ENCODE measurements at places on chromosomes 4 and X.

- DNase-seq = peak; percentile 21
Observed at GRCh38 chrX:74521961-74522751, 92.3 kb downstream of the RLIM start.

DNA sequence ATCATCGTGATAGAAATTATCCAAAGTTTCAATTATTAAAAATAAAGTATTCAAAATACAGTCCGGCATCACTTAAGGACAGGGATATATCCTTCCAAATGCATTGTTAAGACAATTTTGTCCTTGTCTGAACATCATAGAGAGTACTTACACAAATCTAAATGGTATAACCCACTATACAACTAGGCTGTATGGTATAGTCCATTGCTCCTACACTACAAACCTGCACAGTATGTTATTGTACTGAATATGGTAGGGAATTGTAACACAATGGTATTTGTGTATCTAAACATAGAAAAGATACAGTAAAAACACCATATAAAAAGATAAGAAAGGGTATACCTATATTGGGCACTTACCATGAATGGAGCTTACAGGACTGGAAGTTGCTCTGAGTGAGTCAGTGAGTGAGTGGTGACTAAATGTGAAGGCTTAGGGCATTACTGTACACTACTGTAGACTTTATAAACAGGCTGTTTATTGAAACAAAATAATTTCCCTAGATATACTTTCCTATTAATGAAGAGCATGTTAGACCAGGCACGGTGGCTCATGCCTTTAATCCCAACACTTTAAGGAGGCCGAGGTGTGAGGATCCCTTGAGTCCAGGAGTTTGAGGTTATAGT, 44.8 kb upstream of the PTPN13 start:
- DNase-seq = no peak

GRCh38 chr4:36917413-36917812, 327.1 kb upstream of the NWD2 start:
- DNase-seq = peak; percentile 3

- no peak for DNase-seq
Observed at GRCh38 chr4:47413521-47413920, 50.0 kb downstream of the COMMD8 start.

DNA sequence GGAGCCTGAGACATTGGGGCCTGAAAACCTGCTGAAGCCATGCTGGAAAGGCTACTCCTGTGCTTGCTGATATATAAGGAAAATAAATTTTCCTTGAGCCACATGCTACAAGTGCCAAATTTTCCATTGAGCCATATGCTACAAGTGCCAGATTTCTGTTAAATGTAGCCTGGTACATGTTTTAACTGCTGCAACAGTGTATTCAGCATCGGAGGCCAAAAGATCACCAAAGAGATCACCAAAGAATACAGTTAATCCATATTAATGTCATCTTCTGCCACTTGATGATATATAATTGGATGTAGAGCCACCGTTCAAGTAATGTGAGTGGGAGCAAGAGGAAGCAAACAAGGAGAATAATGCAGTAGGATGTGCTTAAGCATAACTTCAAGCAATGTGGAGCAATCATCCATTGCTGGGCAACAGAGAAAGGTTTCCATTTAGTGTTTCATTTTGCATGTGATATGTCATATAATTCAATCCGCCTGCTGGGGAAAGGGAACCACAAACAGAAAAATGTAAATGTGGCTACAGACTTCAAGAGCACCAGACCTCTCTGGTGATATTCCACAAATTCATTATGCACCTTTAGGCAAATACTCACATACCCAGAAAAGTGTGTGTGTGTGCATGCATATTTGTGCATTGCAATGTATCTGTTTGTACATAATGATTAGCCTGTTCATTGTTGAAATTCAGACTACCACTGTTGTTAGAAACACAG, 295.9 kb downstream of the KCNIP4 start:
- no peak for DNase-seq

- DNase-seq = no peak
Observed at GRCh38 chr4:55364691-55365344, 18.8 kb downstream of the SRD5A3 start.

- DNase-seq = no peak
Observed at GRCh38 chr4:23034731-23035130, 342.0 kb downstream of the GBA3 start.

DNA sequence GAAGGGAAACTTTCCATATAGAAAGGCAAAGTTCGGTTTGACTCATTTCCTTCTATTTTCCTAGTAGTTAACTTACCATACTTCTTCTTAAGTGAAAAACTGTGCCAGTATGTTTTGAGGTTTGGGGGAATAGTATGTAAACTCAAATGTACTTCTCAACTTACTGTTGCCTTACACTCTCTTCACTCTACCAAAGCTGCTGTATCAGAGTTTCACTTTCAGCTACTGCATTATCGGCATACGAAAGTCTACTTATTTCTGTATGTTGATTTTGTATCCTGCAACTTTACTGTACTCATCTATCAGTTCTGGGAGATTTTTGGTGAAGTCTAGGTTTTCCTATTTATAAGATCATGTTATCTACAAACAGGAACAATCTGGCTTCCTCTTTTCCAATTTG, 932.7 kb downstream of the FAT4 start:
- no peak for DNase-seq

DNA sequence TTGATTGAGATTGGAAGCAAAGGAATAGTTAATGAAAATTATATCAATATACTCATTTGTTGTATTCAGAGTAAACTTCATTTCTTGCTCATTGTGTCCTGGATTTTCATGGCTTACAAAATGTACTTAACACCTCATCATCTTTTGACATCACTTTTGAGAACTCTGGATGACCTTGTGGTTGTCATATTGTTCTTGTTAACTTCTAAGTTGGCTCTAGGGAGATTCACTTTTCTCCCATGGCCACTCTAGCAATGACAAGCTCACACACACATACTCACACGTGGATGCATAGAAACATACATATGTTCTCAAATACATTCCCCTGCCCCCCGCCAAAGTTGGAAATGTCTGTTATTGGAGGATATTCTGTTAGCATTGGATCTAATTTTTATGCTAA, 15.3 kb downstream of the PHEX start:
- no peak for DNase-seq

DNA sequence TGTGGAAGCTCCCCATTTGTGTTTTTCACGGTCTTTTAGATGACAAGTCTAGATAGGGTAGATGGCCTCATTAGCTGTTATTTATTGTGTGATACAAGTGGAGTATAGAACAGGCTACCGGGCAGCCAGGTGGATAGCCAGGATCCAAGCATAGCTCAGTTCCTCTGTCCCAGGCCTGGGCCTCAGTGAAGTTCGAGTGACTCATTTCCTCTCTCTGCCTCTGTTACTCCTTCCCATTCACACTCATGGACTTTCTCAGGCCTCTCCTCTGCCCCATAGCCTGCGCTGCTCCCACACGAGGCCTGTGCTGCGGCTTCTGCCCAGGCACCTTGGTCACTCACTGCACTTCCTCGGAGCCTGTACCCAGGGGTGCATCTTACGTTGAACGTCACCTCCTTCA, 54.5 kb downstream of the TENM3 start:
- no peak for DNase-seq

GRCh38 chr4:108611365-108611764, 9.0 kb upstream of the RPL34 start:
- no peak for DNase-seq

DNA sequence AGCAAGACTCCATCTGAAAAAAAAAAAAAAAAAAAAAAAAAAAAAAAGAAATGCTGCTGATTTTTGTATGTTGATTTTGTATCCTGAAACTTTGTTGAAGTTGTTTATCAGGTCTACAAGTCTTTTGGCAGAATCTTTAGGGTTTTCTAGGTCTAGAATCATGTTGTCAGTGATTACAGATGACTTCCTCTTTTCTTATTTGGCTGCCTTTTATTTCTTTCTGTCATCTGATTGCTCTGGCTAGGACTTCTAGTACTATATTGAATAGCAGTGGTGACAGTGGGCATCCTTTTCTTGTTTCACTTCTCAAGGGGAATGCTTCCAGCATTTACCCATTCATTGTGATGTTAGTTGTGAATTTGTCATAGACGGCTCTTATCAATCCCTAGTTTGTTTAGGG, 334.4 kb downstream of the SPRY1 start:
- no peak for DNase-seq

DNA sequence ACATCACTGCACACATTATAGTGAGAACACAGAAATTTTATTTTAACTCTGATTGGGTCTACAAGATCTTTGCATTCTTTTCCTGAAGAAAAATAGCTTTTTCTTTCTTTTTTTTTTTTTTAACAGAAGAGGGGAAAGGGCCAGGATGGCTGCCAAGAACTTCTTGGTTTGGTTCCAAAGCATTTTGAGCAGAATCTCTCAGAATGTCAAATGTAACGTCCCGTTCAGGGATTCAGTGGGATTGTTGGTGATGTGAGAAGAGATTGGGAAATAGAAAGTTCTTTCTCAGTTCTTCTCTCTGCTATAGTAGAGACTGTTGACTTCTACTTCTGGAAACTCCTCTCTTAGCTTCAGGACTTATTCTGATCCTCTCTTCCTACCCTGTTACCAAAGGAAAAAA, 70.9 kb upstream of the CBR4 start:
- DNase-seq = peak; percentile 41

DNA sequence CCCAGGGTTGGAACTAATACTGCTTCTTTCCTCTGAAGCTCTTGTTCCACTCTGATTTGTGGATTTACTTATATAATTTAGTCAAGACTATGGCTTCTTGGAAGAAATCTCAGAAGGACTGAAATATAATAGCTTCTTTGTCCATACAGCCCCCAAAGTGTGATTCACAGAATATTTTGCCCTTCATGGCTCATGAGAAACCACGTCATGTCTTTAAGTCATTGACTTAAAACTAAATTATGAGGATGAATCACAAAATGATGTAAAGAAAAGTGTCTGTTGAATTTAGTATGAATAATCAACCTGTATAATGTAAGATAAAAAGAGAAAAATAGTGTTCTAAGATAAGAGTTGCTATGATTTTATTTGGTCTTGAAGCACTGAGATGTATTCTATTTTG, 43.3 kb upstream of the AGA start:
- DNase-seq = no peak

DNA sequence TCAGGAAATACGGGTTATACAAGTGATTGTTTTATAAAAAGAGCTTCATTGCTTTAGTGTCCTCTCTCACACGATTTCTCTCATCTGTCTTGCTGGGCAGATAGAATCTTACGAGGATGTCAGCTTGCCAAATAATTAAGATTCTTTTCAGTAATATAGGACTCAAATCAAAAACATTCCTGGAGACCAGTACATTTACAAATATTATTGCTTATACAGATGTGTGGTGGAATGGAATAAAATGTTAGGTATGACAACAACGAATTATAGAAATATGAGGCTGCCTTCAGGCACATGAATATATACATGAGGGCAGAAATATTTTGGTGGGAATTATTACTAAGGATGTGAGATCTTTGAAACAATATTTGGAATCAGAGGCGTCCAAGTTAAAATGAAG, 88.9 kb downstream of the GC start:
- no peak for DNase-seq

GRCh38 chrX:35351795-35352483, 409.3 kb downstream of the FAM47B start:
- DNase-seq = no peak

- DNase-seq = no peak
Observed at GRCh38 chrX:77776659-77777058, 9.4 kb downstream of the ATRX start.

DNA sequence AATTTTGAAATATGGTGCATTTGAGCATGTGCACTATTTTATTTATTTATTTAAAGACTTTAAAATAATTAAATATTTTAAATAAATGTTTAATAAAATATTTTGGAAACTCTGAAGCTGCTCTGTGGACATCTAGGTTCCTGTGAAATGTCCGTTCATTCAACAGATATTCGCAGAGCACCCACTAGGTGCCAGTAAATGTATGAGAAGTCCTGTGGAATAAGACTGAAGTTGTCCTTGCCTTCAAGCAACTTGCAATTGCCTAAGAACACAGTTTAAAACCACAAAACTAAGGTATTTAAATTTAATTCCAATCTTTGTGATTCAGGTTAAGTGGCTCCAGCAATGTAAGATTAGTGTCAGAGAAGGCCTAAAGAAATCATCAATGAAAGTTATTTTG, 306.7 kb downstream of the GBA3 start:
- no peak for DNase-seq

DNA sequence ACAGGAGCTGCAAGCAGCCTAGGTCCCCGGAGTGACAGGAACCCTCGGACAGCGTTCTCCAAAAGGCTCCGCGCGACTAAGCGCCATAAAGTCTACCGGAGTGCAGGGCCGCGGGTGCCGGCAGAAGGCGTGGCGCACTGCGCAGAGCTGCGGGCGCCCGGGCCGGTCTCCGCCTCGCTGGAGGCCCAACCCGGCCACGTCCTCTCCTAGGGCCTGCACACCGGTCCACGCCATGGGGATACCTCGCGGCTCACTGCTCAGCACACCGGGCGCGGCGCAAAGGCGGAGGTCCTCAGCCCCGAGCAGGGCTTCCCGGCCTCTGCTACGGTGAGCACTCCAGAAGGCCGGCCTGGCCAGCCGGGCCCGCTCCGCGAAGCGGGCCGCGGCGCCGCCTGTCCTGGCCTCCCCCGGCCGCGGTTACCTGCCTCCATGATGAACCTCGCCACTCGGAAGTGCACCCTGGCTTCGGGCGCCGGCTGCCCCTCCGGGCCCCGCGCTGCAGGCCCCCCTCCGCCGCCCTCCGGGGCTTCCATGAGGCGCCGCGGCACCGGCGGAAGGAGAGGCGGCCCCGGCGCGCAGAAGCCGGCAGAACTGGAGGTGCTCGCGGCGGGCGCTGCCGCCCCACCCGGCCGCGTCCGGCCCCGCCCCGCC, at the start of gene CCNQ:
Gene CCNQ, minus strand, starts transcription at position 599 of the 651 bp plus-strand sequence. Its CDS starts 66 bp downstream, at position 533.
- no peak for DNase-seq

GRCh38 chr4:34250562-34250961, 1993.8 kb downstream of the ARAP2 start:
- no peak for DNase-seq

- no peak for DNase-seq
Observed at GRCh38 chrX:13607996-13608365, 38.6 kb downstream of the EGFL6 start.

DNA sequence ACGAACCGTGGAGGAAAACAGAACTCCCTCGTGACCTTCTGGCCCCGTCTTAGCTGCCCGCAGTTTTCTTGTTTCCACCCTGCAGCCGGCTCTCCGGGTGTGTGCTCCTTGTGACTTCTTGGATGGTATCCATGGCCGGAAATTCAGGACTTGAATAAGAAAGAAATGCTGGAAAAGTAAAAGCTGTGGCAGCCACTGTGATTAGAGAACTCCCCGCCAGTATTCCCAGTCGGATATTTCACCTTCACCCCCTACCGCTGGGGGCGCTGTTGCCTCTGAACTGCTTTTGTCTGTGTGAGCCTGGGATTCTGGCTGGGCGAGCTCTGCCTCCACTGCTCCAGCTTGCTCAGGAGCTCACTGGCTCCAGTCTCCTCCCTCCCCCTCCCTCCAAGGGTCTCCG, 41.5 kb upstream of the CYP4V2 start:
- peak; percentile 78 for DNase-seq

DNA sequence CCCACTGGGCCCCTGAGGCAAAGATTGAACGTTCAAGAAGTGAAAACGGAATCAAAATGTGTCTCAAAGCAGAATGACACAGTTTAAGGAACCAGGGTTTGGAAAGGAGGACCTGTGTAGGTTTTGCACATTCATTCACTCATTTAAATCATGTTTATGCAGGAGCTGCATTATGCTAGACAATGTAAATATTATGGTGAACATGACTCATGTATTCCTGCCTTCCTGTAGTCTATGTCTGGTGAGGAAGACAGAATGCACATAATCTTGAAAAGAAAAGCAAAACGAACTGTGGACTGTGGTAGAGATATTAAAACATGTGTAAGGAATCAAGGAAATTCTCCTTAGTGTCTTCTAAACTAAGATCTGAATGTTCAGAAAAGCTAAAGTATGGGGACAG, 311.8 kb upstream of the SMIM31 start:
- no peak for DNase-seq

GRCh38 chr4:128471576-128471975, 184.0 kb upstream of the PGRMC2 start:
- DNase-seq = no peak
